Activated CD4-positive, alpha-beta T cell treated with anti-CD3 and anti-CD28 coated beads for 24 hours (primary cell): ENCODE measurements at places on chromosomes 6 and 20.

GRCh38 chr20:21105429-21106170 is 558 bp downstream of the LINC00237 start:
- DNase-seq = no peak

DNA sequence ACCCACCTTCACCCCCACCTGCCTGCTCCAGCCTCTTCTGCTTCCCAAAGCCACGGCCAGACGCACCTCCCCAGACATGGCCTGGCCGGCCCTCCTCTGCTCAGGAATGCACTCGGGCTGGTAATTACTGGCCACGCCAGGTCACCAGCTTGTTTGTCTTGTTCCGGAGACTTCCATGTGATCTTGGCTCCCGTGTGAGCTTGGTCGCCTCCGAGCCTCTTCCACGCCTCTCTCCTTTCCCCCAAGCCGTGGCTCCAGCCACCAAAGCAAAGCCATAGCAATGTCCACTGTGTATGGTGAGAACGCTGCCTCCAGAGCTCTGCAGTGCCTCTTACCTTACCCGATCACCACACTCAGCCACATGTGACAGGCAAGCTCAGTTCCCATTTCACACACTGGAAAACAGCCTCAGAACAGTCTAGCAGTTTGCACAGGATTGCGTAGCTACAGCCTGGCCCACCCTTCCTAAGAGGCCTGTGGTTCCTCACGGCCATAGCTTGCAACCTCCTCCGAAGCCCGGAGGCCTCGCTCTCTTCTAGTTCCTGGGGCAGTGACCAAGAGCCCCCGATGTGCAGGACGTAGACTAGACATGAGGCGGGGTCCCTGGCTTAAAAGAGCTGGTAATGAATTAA is 48.1 kb upstream of the AFDN start:
- DNase-seq = no peak

DNA sequence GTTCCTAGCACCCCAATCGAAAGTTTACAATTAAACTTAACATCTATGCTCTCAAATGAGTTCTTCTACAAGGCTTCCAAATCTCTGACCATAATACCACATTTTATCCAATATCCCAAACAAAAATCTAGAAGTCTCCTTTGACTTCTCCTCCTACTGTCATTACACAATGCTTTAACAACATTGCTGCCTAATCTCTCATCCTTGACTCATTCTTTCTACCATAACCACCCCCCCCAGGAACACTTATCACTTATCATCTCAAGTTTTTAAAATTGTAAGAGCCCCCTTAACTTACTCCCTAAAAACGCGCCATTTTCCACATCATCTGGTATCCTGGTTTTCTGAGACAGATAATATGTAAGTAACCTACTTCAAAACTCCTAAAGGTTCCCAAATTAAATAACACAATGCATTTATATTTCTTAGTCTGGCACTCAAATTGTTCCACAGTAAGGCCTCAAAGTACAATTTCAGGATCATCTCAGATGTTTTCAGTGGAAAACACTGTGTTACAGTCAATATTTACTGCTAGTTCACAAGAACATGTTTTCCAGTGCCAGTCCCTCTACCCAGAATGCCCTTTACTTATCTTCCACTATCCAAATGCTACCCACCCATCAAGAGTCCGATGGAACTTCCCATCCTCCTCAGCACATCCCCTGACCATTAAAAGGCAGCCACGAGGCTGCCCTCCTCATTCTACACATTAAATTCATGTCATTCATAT is 308.2 kb upstream of the THEMIS start:
- DNase-seq = no peak

DNA sequence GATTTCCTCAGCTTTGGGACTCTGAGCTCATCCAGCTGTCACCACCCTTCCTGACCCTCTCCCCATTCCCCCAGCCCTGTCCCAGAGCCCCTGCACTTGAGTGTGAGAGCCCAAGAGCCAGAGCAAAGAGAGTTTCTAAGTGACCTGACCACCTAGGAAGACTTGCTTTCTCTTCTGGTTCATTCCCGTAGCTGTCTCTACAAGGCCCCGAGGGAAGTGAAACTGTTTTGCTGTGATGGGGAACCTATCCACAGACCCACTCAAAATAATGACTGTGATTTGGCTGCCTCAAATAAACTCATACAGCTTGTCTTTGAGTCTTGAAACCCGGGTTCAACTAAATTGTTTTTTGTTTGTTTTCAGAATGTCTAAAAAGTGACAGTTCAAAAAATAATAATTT is 74.6 kb upstream of the XRN2 start:
- DNase-seq = no peak

- DNase-seq = no peak
These were observed 3.5 kb upstream of the BPI start for GRCh38 chr20:38300438-38300837.

DNA sequence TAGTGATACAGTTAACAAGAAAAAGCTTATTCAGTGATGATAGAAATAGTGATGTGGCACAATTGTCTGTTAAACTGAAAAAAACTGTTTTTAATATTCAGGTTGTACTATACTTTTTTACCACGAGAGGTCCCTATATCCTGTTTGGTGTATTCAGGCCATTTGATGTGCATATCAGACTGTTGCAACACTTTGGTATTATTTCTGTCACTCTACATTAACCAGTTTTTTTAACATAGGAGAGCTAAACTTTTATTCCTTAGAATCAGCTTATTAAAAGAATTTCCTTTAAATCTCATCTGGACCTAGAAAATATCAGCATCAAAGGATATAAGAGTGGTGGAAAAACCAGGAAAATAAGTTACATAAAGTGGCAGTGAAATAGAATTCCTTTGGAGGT is 36.8 kb downstream of the TSPYL4 start:
- DNase-seq = no peak

DNA sequence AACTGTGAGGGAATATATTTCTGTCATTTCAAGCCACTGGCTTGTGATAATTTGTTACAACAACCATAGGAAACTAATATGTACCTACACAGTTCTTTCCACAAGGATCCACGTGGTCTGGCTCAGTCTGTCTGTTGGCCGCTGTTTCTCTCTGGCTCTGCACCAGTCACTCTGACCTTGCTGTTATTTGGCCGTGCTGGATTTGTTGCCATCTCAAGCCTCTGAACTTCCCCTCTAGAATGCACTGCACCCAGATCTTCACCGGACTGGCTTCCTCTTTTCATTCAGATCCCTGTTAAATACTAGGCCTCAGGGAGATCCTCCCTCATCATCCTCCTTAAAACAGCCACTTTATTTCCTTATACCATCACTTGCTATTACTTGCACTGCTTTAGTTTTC is 446.8 kb downstream of the TFAP2B start:
- DNase-seq = no peak

DNA sequence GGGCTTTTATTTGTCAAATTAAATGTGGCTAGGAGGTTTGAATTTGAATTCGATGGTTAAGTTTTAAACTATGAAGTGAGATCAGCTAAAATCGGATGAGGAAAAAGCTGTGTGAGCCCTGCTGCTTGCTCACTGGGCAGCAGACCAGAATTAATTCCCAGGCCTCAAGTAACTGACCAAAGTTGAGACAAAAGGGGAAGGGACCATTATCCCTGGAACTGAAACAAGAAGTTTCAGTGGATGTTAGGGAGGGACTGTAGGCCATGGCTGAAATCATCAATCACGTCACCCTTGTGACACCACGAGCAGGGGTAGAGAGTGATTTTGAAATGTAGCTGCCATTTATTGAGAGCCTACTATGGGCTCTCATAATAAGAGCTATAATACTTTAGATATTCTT is 7.0 kb upstream of the PRSS35 start:
- DNase-seq = no peak

GRCh38 chr6:141401168-141401567 is 731.6 kb upstream of the GJE1 start:
- DNase-seq = no peak

GRCh38 chr20:57388953-57389694 is 2.1 kb upstream of the RBM38 start:
- DNase-seq = peak; percentile 45

- no peak for DNase-seq
These were observed 154.2 kb upstream of the PROKR2 start for GRCh38 chr20:5470943-5471342.

GRCh38 chr20:3407040-3407770 is at the start of gene DNAAF9:
Gene DNAAF9, minus strand, starts transcription at chr20:3407669. Its CDS starts 112 bp downstream, at chr20:3407557.
- DNase-seq = no peak

DNA sequence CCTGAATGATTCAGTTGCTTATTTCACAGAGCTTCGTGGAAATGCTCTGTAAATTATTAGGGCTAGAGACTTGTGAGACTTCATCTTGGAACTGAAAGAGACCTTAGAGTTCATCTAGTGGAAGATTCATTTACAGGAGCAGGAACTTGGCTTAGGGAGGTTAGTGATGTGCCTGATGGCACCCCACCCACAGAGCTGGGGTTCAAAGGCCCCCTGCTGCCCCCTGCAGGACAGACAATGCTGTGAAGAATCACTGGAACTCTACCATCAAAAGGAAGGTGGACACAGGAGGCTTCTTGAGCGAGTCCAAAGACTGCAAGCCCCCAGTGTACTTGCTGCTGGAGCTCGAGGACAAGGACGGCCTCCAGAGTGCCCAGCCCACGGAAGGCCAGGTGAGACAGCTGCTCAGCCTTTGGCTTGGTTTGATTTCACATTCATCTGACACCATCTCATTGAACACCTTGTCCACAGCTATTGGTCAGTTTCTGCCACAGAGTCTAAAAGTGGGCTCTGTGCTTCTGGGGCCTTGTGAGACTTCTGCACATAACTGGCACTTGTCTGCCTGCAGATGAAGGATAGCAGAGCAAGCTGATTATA is 25.1 kb downstream of the MYBL2 start:
- peak; percentile 41 for DNase-seq

GRCh38 chr6:48101290-48101689 is 9.7 kb downstream of the PTCHD4 start:
- DNase-seq = no peak

- no peak for DNase-seq
These were observed 14.8 kb upstream of the FAM83C start for GRCh38 chr20:35306931-35307517.

- no peak for DNase-seq
These were observed 181.8 kb downstream of the KHDC1L start for GRCh38 chr6:73043446-73043845.

- no peak for DNase-seq
These were observed 78.6 kb downstream of the FAXC start for GRCh38 chr6:99270826-99271225.

GRCh38 chr6:81995548-81996289 is 243.2 kb upstream of the TENT5A start:
- DNase-seq = no peak

DNA sequence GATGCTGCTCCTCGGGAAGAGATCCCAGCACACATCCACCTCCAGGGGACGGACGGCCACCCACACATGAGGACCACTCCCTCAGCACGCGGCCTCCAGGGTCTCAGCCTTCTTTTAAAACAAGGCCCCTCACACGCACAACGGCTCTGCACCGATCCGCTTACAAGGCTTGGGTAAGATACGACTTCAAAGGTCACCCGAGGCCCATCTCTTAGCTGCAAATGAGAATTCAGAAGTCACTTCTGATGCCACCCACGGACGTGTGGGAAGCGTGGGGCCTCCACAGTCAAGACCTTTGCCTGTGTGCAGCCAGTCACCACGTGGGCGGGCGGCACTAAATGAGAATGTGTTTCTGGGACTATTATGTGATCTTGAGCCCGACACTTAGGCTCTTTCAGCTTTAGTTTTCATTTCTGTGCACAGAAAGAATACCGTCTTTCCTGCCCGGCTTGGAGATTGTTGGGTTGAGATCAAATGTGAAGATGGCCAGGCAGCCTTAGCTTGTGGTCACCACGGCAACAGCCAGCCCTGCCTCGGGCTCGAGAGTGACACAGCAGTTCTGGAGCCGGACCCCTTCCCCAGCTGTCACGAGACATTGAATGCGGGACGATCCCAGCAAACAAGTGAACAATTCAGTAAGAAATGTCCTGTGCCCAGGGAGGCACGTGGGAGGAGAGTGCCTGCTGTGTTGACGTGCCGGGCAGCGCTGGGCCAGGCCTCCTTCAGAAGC is 91.6 kb downstream of the RAMACL start:
- peak; percentile 33 for DNase-seq

DNA sequence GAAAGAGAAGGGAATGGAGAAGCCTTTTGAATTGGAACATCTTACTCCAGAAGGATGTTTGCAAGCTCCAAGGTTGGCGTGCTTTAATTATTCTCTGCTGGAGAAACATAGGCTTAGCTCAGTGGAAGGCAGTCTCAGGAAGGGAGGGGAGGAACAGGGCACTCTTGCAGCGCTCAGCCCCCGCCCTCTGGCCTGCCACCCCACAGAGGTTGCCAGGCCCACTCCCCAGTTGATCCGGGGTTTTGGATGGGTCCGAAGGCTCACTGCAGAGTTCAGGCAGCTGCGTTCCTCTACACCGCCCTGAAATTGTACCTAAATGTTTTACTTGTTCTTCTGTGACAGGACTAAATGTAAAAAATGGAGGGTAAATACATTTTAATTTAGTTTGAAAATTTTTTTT is 155.2 kb upstream of the DTNBP1 start:
- DNase-seq = no peak

- DNase-seq = no peak
These were observed 45.7 kb upstream of the TRAF3IP2 start for GRCh38 chr6:111651185-111652034.

GRCh38 chr6:24539416-24539815 is 44.6 kb downstream of the ALDH5A1 start:
- no peak for DNase-seq

DNA sequence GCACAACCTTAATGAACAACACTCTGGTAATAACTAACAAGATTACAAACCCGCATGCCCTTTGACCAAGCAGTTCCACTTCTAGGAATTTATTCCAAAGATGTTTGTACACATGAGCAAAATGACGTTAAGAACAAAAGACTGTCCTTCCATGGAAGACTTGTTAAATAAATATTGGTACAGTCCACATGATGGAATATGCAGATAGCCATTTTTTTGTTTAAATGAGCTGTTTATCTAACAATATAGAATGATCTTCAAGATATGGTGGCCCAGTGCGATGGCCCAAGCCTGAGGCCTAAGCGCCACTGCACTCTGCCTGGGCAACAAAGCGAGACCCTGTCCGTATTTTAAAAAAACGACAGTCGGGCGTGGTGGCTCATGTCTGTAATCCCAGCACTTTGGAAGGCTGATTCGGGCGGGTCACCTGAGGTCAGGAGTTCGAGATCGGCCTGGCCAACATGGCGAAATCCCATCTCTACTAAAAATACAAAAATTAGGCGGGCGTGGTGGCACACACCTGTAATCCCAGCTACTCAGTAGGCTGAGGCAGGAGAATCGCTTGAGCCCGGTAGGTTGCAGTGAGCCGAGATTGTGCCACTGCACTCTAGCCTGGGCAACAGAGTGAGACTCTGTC is 7.4 kb upstream of the AHCY start:
- DNase-seq = no peak
